ENCODE measurements at places on chromosomes 3 and 15. TPM values are rescaled to one million over a fixed set of nuclear protein-coding genes. Genes with fewer than 3 reads are reported as not detected.

Gene FBXL22
- not detected for total RNA-seq

Gene GASK1A
- not detected for total RNA-seq

Gene EDC3
- 15.8 TPM for total RNA-seq

Gene ATP13A5
- total RNA-seq: not detected

Gene CDHR4
- total RNA-seq: not detected

Gene CHAC1
- 5.5 TPM for total RNA-seq

Gene PDZRN3
- not detected for total RNA-seq

Gene SOX14
- total RNA-seq: not detected

Gene GOLGA8R
- total RNA-seq: not detected

Gene UACA
- total RNA-seq: 71.3 TPM

Gene MAGEF1
- total RNA-seq: 13.8 TPM

Gene ZNF620
- 5.1 TPM for total RNA-seq

Gene HERC2
- total RNA-seq: 33.9 TPM

Gene TIMP4
- 0.98 TPM for total RNA-seq

Gene WNT7A
- total RNA-seq: not detected

Gene KNG1
- not detected for total RNA-seq

Gene FETUB
- not detected for total RNA-seq

Gene SIDT1
- not detected for total RNA-seq

Gene EPHB3
- not detected for total RNA-seq

Gene BUB1B
- 51.1 TPM for total RNA-seq

All from mammary microvascular endothelial cell (primary cell).